ENCODE measurements at places on chromosomes 4 and X. TPM values are rescaled to one million over a fixed set of nuclear protein-coding genes. Genes with fewer than 3 reads are reported as not detected.

Gene GATA1
- total RNA-seq = not detected

Gene BGN
- 0.08 TPM for total RNA-seq

Gene GAGE13
- total RNA-seq = not detected

Gene SSX2
- total RNA-seq = not detected

Gene PCDH10
- total RNA-seq = 0.30 TPM

Gene PABPC5
- total RNA-seq = not detected

Gene SPATA4
- 0.12 TPM for total RNA-seq

Gene DCAF12L1
- not detected for total RNA-seq

Gene FAM9C
- total RNA-seq = 0.07 TPM

Gene NAP1L2
- 1.1 TPM for total RNA-seq

Gene CXCL1
- total RNA-seq = 6.0 TPM

Gene SPANXB1
- total RNA-seq = 2.5 TPM
